ENCODE measurements at places on chromosomes 1 and 21.
A peak's percentile ranks its signal among the peaks of the same experiment; 100 is the strongest.

DNA sequence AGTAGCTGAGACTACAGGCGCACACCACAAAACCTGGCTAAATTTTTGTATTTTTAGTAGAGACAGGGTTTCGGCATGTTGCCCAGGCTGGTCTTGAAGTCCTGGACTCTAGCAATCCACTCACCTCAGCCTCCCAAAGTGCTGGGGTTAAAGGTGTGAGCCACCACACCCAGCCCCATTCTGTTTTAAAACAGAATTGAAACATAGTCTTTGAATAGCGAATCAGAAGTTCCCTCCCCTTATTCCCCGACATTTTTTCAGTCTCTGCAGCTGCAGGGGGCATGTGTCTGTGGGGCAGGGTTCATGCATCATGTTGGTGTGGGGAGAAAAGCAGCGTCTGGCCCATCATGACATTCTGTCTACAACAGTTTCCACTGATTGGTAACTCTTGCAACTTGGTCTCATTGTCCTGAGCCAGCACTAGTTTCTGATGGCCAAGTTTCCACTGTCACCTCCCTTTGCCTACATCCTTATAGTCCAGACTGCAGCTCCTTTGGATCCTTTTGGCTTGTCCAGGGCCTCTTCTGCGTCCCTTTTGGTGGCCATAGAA is 15.6 kb upstream of the HHAT start:
- DNase-seq: no peak

DNA sequence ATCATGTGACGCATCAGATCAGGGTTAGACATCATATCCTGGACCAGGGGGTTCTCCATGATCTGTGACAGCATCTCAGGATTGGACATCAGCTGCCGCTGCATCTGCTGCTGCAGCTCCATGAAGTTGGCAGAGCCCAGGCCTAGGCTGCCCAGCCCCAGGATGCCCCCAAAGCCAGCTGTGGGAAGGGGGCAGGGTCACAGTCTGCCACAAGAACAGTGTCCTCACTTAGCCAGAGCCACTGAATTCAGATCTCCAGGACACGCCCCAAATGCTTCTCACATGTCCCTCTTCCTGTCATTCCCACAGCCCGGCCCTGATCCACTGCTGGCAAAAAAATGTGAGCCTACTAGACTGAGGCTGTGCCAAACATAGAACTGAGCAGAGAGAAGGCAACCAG is 3.2 kb downstream of the UBQLN4 start:
- no peak for DNase-seq

DNA sequence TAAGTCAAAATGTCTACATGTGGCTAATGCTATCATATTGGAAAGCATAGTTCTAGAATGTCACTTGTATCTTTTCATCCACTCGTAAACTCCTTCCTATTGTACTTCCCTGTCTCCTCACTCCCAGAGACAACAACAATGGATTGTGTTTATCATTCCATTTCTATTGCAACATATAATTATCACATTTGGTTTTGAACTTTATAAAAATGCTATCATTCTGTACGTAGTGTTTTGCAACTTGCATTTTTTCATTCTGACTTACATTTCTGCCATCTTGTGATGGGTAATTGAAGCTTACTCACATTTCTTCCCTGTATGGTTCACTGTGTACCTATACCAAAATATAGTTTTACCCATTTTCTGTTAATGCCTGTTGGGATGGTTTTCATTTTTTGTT is 14.5 kb upstream of the CSF3R start:
- no peak for DNase-seq

- DNase-seq: no peak
Measured at GRCh38 chr21:33458861-33459260, 20.9 kb downstream of the TMEM50B start.

- no peak for DNase-seq
Measured at GRCh38 chr1:169809370-169810095, 14.8 kb upstream of the METTL18 start.

DNA sequence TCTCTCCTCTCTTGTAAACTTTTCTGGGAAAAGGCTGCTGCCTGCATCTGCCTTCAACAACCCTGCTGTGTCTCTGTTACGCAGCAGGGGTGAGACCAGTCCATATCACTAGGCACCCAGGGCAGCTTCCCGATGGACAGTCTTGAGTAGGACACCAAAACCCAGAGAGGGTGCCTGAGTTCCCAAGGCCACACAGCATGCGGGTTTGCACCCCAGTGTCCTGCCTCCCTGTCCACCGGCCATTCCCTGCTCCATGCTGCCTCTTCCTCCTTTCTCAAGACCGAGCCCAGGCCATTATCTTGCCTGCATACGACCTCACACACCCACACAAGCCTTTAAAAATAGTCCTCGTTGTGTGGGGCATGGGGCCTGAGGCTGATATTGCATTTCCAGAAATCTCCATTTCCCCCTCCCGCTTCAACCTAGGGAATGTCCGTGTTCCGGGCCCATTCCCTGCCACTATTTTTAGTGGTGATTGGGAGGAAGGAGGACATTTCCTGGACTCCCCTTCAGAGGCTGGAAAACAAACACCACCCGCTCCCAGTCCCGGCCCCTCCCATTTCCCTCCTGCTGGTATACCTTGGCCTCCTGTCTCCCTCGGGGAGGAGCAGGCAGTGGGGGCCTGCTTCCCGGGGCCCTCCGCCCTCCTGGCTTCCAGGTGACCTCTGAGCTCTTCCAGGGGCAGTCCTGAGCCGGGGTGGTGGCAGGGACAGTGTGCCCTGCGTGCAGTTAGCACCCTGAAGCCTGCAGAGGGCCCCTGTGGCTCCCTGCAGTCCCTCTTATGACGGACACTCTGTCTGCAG is 132.4 kb upstream of the TMEM51 start:
- no peak for DNase-seq

- DNase-seq: no peak
Measured at GRCh38 chr1:183877053-183877720, 72.3 kb downstream of the RGL1 start.

DNA sequence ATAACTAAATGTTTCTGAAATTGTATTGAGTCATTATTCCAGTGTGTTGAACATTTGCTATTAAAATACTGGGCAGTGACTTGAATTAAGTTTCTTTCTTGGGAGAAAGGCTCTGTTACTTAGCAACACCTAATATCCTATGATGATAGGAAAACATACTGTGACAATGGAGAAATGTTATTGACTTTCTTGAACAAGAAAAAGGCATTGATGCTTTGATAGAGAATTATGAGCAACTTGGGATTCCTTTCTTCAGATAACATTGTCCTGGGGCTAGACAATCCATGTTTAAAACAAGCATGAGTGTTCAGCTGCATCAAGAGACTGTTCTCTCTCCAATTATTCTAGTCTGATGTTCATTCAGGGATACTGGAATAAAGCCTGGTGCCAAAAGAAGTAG is 215.9 kb upstream of the L1TD1 start:
- DNase-seq: no peak

- peak; percentile 99 for DNase-seq
Measured at GRCh38 chr1:234564035-234565029, 45.6 kb downstream of the IRF2BP2 start.

GRCh38 chr1:60425528-60425927 is 352.0 kb upstream of the C1orf87 start:
- DNase-seq: no peak

- no peak for DNase-seq
Measured at GRCh38 chr1:218164111-218164929, 120.8 kb upstream of the RRP15 start.

- DNase-seq: no peak
Measured at GRCh38 chr1:160416369-160416768, 16.0 kb downstream of the VANGL2 start.
